ENCODE measurements at places on chromosomes 1 and 21.

DNA sequence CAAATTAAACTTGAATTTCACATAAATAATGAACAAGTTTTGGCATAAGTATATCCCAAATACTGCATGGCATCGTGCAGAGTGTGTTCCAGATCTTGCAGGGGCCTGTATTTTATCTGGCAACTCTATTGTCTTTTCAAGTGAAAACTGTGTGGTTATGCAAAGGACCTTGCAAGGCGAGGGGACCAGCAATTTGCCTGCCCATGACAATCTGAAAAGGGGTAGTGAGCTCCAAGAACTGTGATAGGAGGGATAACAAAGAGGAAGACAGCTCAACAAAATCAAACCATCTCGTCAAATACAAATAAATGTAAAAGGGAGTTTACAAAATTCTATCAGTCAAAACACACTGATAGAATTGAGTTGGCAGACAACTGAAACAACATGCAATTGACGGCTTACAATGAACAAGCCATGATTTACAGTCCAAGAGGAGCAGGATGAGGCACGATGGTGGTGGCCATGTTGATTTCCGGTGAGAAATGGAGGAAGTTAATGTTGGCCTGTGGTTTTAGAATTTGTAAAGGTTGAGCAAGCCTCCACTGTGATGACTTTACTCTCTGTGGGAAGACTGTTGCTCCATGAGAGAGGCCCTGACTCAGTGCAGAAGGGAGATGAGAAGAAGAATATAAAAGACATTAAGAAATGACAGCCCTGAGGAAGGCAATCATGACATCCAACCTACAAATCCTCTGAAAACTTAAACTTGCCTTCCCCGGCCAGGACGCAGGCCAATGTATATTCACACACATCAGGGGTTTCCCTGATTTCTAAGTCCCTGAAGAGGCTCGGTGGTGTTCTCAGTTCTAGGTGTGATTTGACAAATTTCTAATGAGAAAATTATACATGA lies 132.2 kb downstream of the ADSS2 start:
- DNase-seq = no peak

DNA sequence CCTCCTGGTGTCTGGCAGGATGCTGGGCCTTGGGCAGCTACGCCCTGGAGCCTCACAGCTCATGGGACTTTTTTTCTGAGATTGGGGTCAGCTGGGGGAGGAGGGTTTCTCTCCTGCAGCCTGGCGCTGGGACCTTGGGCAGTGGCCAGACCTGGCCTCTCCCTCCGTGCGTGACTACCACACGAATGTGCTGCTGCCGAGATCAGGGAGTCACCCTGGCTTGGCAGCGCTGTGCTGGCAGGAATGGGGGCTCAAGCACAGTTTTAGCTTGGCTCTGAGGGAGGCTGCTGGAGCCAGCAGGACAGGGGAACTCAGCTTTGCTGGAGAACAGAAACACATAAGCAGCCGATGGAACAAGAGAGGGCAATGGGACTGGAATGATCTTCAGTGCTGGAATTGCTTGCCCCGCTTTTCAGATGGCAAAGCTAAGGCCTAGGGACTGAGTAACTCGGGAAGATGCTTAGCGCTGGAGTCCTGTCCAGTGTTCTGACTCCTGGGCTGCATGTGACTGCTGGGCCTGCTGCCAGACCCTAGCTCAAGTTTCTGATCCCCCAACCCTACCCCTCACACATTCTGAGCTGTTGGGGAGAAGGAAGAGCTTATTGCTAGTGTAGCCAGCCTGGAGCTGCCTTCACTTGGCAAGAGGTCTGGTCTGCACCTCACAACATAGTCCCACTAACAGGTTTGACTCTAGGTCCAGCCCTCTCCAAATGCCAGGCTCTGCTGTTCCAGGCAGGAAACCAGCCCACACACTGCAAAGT lies 69.9 kb downstream of the NAV1 start:
- DNase-seq = no peak

DNA sequence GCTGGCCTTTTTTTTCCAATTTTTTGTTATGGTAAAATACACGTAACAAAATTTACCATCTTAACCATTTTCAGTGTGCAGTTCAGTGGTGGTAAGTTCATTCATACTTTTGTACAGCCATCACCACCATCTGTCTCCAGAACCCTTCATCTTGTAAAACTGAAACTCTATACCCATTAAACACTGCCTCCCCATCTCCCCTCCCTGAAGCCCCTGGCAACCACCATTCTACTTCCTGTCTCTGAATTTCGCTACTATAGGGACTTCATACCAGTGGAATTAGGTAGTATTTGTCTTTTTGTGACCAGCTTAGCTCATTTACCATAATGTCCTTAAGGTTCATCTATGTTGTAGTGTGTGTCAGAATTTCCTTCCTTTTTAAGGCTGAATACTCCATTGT lies 8.7 kb downstream of the PKNOX1 start:
- no peak for DNase-seq

GRCh38 chr1:221832151-221832550 lies 90.3 kb upstream of the DUSP10 start:
- DNase-seq = no peak

- DNase-seq = peak; percentile 8
These were observed 86.8 kb downstream of the GDAP2 start for GRCh38 chr1:117842408-117843170.

GRCh38 chr1:41708332-41708731 lies 210.4 kb downstream of the HIVEP3 start:
- DNase-seq = no peak

- no peak for DNase-seq
These were observed 2.1 kb downstream of the SLAMF8 start for GRCh38 chr1:159828581-159829272.

DNA sequence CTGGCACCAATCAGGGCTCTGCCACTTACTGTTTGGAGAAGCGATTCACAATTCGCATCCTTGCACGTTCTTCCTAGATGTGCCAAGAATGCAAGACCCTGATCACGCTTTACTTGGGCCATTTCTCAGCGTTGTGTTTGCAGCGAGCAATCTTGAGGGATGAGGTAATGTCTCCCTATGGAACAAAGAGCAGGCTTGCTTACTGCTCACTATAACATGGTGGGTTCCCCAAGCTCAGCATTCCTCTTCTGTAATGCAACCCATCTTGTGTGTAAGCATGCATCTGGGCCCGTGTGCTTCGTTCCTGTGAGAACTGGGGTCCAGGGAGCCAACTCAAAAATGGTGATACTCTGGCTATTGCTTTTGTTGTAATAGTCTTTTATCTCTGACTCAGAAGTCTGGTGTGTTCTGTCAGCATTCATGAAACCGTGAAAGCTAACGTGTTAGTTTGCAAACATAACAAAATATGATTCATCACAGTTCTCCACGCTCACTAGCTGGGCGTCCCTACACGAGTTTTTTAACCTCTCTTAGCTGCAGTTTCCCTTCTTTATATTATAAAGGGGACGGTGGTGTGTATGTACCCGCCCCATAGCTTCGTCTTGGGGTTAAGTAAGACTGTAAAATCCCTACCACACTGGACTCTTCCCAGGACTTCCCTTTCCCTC lies 33.3 kb downstream of the DNTTIP2 start:
- no peak for DNase-seq

GRCh38 chr21:35189077-35189863 lies 140.2 kb upstream of the RUNX1 start:
- DNase-seq = no peak

- peak; percentile 60 for DNase-seq
These were observed 28.4 kb downstream of the TRIM11 start for GRCh38 chr1:228378090-228378872.

DNA sequence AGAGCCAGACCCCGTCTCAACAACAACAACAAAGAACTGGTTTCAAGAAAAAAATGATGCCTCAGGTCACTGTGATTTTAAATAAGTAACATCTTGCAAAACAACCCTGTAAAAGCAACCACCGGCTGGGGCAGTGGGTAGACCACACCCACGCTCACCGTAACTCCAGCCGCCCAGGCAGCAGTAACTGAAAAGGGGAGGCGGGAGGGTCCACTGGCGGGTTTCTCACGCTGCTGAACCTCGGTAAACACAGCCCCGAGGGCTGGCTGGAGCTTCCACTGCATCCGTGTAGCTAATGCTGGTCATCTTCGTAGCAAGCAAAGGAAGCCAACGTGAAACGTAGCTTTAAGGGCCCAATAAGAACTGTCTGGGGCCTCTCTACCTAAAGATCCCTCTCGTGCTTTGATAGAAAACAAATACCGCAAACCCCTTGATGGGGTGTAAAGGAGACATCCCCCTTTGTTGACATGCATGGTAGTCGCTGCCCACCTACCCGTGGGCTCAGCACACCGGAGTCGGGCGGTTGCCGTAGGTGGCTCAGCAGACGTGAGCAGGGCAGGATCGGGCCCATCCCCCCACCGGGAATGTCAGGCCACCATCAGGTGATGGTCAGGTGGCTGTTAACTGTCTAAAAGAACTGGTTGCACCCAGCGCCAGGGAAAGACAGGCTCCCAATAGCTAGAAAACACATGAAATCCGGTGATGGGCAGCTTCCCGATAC lies 4.2 kb downstream of the C1orf159 start:
- DNase-seq = no peak

DNA sequence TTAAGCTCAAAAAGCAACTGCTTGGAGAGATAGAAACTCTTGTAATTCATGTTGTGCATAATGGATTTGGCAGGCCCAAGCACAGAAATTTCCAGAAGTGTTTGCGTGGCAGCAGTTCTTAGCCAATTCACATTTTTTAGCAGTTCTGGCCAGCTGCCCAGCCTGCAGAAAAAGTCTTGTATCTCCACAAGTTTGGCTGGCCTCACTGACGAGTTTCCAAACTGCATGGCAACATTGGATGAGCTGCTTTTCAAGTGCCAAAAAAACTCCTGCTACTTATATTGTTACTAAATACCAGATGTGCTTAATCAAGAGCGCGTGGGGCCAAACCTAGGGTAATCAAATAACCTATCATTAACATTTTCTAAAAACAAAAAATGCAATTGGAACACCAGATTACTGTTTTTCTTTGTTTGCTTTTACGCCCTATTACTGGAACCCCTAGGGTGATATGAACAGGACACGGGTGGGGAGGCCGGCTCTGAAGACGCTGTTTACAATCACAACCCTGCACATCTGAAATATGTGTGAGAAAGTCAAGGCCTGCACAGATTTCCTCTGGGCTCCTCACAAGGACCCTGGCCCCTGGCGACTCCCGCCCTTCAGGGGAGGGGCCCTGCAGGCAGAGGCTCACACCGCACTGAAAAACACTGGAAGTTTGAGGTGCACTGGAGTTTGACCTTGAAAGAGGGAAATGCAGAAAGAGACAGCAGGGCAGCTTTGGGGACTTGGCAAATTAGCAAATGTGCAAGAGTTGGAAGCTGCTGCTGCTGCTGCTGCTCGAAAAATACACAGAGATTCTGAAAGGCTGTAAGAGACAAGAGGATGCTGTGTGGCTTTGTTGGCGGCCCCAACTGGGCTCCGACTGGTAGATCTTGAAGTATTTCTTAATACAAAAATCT lies 55.2 kb upstream of the TARBP1 start:
- no peak for DNase-seq
